Kidney (tissue), 22 donors: ENCODE measurements at places on chromosomes 16 and 17. TPM values are rescaled to one million over a fixed set of nuclear protein-coding genes. Genes with fewer than 3 reads are reported as not detected.

DNA sequence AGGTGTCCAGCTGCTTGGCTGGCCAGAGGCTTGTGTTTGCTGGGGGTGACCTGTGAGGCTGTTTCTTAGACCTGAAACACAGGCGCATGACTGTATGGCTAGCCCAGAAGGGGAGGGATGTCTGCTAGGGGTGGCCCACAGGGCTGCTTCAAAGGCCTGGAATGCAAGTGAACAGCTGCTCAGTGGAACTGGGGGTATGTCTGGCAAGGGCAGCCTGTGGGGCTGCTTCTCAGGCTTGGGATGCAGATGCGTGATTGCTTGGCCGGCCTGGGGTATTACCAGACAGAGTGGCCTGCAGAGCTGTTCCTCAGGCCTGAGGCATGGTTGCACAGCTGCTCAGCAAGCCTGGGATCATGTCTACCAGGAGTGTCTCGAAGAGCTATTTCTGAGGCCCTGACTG lies 20.5 kb downstream of the TANC2 start:
- no peak for DNase-seq

- peak; percentile 28 for DNase-seq
These were observed 507.2 kb upstream of the EEF2KMT start for GRCh38 chr16:5604770-5605169.

GRCh38 chr17:61489719-61490490 lies 37.7 kb downstream of the TBX4 start:
- DNase-seq, result no peak

GRCh38 chr17:46758614-46759013 lies 59.9 kb downstream of the WNT3 start:
- DNase-seq, result no peak

DNA sequence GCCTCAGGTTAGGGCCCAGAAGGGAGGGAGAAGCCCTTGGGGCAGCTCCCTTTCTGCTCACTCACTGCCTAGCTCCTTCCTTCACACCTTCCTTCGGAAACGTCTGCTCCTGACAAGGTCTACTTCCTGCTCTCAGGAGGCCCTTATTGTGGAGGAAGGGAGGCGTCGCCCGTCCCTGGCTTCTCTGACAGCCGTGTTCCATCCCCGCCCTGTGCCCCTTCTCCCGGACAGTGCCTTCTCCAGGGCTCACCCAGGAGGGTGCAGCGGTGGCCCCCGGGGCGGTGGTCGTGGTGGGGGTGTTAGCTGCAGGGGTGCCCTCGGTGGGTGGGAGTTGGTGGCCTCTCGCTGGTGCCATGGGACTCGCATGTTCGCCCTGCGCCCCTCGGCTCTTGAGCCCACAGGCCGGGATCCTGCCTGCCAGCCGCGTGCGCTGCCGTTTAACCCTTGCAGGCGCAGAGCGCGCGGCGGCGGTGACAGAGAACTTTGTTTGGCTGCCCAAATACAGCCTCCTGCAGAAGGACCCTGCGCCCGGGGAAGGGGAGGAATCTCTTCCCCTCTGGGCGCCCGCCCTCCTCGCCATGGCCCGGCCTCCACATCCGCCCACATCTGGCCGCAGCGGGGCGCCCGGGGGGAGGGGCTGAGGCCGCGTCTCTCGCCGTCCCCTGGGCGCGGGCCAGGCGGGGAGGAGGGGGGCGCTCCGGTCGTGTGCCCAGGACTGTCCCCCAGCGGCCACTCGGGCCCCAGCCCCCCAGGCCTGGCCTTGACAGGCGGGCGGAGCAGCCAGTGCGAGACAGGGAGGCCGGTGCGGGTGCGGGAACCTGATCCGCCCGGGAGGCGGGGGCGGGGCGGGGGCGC lies 231.9 kb downstream of the SEC14L1 start:
- peak; percentile 93 for DNase-seq

The HYDIN gene
- polyA plus RNA-seq, result 1.8 TPM

The PIRT gene
- not detected for polyA plus RNA-seq

The CCL8 gene
- not detected for polyA plus RNA-seq

The TERB1 gene
- polyA plus RNA-seq, result not detected
